ENCODE measurements at places on chromosomes 4 and X.

DNA sequence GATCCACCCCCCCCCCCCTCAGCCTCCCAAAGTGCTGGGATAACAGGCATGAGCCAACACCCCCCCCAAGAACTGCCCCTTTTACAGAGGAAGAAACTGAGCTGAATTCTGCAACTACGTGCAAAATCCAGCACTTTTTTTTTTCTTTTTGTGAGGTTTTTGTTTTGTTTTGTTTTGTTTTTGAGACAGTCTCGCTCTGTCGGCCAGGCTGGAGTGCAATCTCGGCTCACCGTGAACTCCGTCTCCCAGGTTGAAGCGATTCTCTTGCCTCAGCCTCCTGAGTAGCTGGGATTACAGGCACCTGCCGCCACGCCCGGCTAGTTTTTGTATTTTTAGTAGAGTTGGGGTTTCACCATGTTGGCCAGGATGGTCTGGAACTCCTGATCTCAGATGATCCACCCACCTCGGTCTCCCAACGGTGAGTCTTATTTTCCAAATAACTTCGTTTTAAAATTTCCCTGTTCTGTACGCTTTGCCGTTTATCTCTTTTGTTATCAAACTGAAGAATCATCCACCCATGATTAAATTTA is 4.9 kb downstream of the CRLF2 start:
- no peak for DNase-seq

DNA sequence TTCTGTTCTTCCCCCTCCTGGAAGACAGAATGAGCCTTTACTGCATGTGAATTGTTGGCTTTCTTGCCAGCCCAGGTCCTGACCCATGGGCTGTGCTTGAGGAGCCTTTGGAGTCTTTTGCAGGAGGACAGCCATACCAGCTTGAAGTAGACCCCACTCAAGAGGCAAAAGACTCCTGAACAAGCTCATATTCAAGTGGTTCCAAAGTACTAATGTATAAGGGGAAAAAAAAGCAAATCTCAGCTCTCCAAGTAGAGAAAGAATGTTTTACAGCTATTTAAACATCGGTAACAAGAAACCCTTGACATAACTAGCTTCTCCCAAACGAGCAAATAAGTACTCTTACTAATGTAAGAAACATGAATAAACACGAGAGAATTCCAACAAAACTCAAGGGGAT is 174.9 kb upstream of the MXRA5 start:
- DNase-seq = no peak

DNA sequence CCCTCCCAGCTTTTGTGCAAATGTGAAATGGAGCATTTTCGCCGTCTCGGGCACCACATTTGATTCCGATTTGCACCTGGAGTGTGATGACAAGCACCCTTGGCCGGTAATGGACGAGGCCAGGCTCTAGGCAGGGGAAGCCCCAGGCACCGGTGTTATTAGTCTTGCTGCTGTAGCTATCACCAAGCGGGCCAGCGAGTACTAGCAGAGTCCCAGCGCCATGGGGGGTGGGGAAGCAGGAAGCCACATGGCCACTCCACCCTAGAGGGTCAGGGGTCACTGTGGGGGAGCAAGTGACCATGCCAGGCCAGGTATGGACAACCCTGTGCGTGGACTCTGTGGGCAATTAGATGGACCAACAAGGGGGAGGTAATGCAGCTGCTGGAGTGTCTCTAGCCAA is 88.8 kb downstream of the CPZ start:
- DNase-seq = no peak

GRCh38 chrX:56726605-56727004 is 2.4 kb upstream of the NBDY start:
- peak; percentile 49 for DNase-seq

- no peak for DNase-seq
Measured at GRCh38 chrX:3548765-3549391, 164.6 kb downstream of the PRKX start.

DNA sequence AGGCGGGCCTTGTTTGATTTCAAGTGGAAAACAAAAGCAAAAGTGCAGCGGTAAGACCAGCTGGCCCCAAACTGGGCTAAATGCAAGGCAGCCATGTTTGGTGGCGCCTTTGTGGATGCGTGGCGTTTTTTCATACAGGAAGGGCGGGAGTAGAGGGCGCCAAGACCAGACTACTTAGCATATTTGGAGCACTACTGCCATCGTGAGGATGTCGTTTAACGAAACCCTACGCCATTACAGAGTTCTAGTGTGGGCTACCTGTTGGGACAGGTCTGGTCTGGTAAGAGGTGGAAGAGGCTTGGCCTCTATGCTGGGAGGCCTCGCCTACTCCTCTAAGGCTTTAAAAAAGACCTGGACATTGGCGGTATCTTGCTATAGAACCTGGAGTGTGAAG is 230.7 kb upstream of the STK26 start:
- DNase-seq = peak; percentile 92

DNA sequence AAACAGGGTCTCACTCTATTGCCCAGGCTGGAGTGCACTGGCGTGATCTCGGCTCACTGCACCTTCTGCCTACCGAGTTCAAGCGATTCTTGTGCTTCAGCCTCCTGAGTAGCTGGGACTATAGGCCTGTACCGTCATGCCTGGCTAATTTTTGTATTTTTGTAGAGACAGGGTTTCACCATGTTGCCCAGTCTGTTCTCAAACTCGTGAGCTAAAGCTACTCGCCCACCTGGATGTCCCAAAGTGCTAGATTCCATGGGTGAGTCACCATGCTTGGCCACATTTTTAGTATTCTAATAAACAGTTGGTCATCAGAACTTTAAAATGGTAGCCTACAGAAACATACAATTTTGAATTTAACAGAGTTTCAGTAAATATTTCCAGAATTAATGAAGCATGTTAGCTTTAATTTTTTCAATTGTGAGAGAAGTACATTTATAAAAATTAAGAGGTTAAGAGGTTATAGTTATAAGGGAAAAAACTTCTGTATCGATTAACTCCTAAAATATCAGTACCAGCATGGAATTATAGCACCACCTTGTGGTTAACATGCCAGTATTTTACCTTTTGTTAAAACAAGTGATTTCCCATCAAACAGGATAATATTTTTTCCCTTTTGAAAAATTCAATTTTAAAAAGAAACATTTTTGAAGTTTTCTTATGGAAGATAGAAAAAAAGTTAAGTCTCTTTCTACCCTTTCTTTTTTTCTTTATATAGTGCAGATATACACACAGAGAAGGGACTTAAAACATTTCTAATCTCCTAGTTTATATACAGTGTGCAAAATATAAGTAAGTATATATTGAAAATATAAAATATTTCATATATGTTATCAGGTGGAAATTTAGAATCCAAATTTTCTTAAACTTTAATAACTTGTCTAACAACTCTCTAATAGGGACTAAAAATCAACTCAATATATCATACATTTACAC is 35.4 kb downstream of the CEP44 start:
- DNase-seq = peak; percentile 36

DNA sequence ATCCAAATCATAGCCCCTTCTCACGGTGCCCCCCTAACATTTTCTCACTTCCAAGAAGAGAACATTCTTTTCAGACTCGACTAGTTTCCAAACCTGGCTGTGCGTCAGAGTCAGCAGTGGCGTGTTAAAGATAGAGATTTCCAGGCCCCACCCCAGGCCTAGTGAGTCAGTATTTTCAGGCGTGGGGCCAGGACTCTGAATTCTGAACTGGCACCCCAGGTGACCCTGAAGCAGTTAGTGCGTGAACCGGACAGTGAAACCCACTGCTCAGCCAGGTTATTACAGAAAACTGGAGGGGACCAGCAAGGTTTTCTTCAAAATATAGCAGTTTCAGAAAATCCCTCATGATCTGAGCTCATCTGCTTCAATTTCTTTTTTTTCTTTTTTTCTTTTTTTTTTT is 35.0 kb upstream of the BCOR start:
- no peak for DNase-seq

DNA sequence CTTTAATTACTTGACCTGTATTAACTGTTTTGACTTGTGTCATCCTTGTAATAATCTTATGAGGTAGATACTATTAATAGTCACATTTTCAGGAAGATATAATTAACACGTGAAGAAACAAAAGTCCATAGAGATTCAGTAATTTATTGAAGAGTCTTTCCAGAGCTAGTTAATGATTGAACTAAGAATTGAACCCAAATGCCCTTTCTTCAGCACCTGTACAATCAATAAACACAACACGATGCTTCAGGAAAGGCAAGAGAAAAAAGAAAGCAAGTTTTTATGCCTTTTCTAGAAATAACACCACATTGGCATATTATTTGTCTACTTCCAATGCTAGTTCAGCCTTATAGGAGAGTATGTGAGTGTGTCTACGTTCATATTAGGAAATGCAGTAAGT is 399.6 kb downstream of the NAF1 start:
- no peak for DNase-seq

DNA sequence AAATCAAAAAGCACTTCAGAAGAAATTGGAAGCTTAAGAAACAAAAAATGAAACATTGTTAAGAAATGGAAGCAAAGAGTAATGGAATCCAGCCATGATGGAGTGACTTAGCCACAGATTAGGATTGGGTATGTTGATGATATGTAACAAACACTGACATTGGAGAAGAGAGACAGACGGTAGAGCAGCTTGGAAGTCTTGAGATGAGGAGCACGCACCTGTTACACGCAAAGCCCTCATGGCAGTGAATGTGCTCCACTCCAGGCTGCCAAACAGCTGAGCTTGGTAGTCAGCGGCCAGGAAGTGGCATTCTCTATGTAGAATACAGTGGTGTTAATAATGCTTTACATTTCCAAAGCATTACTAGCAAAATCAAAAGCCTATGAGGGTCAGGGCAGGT is 56.9 kb upstream of the GPRIN3 start:
- DNase-seq = no peak

DNA sequence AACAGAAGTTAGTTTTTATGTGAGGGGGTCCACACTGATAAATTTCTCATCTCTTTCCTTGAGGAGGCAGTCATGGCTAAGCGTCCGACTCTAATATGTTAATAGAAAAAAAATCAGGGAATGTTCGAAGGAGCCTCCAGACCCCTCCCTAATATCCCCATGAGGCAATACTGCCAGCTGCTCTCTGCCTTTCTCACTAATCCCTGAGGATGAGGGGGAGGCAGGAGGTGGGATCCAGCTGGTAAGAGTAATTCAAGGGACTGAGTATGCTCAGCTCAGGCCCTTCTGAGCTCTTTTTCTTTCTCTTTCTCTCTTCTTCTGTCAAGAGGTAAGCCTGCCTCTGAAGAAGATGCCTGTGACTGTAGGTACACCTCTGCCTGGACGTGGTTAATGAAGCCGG is 51.7 kb downstream of the PIR start:
- no peak for DNase-seq

DNA sequence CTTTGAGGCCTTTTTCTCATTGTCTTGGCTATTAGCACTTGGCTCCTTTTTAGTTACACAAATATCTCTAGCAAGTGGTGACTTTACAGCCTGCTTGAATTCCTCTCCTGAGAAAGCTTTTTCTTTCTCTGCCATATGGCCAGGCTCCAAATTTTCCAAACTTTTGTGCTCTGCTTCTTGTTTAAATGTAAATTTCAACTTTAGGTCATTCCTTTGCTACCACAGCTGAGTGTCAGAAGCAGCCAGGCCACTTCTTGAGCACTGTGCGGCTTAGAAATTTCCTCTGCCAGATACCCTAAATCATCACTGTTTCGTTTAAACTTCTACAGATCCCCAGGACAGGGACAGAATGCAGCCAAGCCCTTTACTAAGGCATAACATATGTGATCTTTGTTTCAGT is 222.4 kb downstream of the FBXO8 start:
- DNase-seq = no peak
